ENCODE measurements at places on chromosomes 2 and 18.

- no peak for DNase-seq
Observed at GRCh38 chr2:70873541-70873940, 37.9 kb upstream of the CD207 start.

DNA sequence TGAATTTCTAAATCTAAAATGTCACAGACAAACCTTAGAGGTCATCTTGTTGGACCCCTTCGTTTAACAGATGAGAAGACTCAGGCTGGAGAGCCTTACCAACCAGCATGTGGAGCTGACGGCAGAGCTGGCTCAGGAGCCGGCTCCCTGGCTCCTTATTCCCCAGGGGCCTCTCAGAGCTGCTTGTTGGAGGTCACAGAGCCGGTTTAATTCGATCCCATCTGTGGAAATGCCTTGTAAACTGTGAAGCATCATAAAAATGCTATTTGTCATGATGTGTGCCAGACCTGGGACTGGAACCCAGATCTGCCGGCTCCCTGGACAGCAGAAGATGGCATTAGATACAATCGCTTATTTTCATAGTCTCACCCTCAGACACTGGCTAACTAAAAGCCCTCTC is 8.2 kb upstream of the CIB4 start:
- no peak for DNase-seq

- DNase-seq, result no peak
Observed at GRCh38 chr18:39208190-39208589, 1642.6 kb upstream of the CELF4 start.

GRCh38 chr2:218785103-218785502 is 3.2 kb downstream of the CYP27A1 start:
- no peak for DNase-seq

- DNase-seq, result no peak
Observed at GRCh38 chr2:137252934-137253333, 487.6 kb downstream of the THSD7B start.

- DNase-seq, result no peak
Observed at GRCh38 chr2:85133751-85134254, 611 bp downstream of the TCF7L1 start.

DNA sequence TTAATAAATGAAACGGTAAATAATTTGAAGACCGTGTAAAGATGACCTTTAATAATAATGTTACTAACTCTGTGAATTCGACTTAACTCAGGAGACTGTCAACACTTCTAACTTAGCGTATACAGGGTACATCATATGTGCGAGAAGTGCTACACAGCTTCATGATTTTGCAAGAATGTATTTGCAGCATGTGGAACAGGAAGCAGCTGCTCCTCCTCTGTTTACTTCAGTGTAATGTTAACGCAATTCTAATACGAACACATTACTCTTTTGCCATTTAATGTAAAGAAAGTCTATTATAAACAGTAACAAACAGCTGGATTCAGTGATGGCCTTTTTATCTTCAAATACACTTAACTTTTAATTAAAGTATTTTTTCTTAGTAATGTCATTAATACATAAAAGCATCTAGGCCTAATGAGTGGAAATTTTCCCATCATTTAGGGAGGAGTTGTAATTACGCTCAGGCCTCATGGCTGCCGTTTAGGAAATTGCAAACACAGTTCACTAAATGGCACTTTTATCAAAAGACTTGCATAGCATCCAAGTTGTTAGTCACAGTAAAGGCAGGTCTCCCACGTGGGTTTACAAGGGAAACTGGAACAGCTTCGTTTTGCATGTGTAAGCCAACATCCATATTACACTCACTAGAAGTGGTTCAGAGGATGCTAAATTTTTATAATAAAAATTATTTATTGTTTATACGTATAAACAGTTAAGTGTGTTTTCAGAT is 635.7 kb downstream of the FBXO15 start:
- DNase-seq, result no peak

- DNase-seq, result no peak
Observed at GRCh38 chr2:21288739-21289520, 165.2 kb downstream of the TDRD15 start.

DNA sequence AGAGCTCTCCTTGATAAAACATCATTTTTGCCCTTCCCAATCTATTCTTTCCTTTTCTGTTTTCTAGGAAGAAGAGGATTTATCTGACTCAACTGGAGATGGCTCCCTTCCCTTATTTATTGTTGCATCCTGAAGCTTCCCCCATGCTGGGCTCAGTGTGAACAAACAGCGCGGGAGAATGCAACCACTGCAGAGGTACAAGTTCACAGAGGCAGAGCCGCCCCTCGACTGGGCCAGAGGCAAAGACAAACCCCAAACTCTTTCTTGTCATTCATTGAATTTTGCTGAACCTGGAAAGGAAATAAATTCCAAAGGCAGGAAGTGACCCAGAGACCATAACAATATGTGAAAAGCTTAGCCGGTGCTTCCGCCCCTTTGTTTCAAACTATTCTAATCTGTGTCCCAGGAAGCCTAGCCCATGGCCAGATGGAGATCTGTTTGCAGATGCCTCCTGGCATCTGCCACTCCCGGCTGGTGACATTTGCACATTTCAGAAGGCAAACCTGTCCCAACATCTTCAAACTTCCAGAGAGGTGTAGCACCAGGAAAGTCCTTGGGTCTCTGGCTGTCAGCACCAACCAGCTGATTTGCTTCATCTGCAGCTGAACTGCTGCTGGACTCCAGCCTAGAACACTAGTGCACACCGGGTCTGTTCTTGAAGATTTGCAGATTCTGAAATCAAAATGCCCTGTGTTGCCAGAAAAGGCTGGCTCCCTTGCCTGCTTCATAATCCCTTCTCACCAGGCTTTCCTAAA is 79.4 kb upstream of the MAP4K3 start:
- DNase-seq, result no peak

GRCh38 chr2:207341804-207342203 is 176.1 kb upstream of the KLF7 start:
- DNase-seq, result no peak

DNA sequence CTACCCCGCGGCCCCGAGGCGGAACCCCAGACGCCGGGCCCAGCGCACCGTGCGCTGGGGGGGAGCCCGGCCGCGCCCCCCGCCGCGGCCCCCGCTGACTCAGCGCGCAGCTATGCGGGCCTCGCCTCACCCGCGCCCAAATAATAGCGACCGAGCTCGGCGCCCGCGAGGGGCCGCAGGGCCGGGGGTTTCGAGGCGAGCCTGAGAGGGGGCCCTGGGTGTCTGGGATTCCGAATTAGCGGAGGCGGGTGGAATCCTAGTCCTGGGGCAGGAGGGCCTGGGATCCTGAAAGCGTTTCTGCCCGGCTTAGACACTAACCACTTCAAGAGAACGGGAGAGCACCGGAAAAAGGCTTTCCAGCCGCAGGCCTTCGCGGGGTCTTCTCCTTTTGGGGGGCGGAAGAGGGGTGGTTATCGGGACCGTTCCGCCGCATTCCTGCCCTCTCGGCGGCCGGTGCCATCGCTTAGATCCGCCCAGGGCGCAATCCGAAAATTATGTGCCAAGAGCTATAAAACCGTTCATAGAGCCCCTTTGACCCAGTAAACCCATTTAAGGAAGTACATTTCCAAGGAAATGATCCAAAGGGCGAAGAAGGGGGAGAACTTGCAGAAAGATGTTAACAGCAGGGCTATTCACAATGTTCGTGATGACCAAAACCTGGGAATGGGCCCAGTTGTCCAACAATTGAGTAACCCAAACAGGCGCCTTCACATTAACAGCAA is 681 bp upstream of the ROCK2 start:
- no peak for DNase-seq
